ENCODE measurements at places on chromosomes 1 and 21.

DNA sequence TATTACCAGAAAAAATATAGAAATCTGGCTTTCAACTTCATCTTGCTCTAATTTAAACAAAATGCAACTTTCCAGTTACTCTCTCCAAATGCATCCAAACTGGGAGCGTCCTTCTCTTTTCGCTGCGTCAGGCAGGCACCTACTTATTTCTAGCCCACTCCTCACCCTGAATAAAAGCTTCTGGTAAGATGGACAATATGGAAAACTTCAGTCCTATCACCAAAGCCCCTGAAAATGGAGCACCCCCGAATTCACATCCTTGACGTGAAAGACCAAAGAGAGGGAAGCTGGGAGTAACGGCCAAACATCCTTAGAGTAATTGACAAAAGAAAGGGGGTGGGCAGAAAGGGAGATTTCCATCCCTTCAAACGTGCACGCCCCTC, 5.5 kb upstream of the PROX1 start:
- H3K27me3 ChIP-seq: peaks cover 93% of the 10 kb centered on the region
- H3K4me3 ChIP-seq: no peak overlapping the region
- H3K36me3 ChIP-seq: no peaks in the 10 kb centered on the region

DNA sequence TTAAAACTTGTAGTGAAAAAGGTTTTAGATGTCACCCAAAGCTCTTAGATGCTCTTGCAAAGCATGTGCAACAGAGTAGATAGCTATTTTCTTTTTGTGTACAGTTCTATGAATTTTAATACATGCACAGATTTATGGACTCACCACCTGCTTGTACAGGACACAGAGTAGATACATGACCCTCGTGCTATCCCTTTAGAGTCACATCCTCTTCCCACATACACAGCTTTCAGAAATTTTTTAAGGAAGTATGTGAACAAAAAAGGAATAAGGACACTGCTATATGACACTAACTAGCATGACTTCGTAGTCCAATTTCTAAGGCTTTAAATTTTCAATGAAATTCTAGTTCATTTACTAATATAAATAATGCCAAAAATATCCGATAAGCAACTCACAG, 60.9 kb downstream of the ABL2 start:
- no peak overlapping the region for H3K27ac ChIP-seq
- no peaks in the 10 kb centered on the region for H3K27me3 ChIP-seq
- DNase-seq: no peak
- no peaks in the 10 kb centered on the region for H3K36me3 ChIP-seq
- H3K4me1 ChIP-seq: peaks cover 5% of the 10 kb centered on the region

DNA sequence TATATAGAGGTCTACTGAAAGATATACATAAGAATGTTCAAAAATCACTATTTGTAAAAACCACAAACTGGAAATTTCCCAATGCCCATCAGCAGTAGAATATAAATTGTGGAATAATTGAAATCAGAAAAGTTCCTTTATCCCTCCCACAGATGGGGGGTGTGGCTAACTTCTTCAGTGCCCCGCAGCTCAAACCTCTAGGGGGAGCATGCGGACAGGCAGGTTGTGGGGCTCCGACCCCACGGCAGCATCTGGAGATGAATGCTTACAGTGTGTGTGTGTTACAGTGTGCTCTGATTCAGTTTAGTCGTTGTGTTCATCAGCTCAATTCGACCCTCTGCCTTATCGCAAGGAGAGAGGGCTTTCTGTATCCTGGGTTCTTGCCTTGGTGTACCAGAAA, 262.1 kb upstream of the LRRC7 start:
- no peaks in the 10 kb centered on the region for H3K4me1 ChIP-seq
- H3K4me3 ChIP-seq: no peak overlapping the region
- DNase-seq: no peak
- no peaks in the 10 kb centered on the region for H3K27me3 ChIP-seq
- no peak overlapping the region for H3K27ac ChIP-seq

GRCh38 chr1:16612332-16613172, 812 bp downstream of the NBPF1 start:
- H3K27me3 ChIP-seq: no peaks in the 10 kb centered on the region
- DNase-seq: peak; percentile 90
- peaks cover 9% of the 10 kb centered on the region for H3K4me1 ChIP-seq
- H3K4me3 ChIP-seq: peak overlapping the region; percentile 89
- peaks cover 16% of the 10 kb centered on the region for H3K36me3 ChIP-seq

DNA sequence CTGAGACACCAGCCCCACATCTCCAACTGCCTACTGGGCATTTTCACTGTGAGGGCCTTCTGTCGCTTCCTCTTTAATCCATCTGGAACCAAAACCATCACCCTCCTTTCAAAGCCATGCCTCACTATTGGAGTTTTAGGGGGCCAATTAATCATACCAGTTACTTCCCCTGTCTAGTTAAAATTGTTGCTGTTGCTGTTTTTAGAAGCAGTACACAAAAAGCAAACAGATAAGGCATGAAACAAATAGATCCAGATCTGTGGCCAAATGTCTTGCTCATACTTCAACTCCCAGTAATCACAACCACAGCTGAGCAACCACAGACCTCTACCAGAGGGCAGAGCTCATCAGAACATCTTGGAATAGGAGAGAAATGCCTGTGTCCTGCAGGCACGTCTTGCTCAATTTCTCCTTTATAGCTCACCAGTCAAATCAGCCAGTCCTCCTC, 133.8 kb upstream of the C1orf105 start:
- H3K36me3 ChIP-seq: no peaks in the 10 kb centered on the region
- H3K27ac ChIP-seq: peak overlapping the region; percentile 66
- H3K27me3 ChIP-seq: no peaks in the 10 kb centered on the region
- peak; percentile 94 for DNase-seq
- no peak overlapping the region for H3K4me3 ChIP-seq
- H3K4me1 ChIP-seq: no peaks in the 10 kb centered on the region
